Esophagus squamous epithelium (tissue), 5 donors: ENCODE measurements at places on chromosomes 2 and 18. TPM values are rescaled to one million over a fixed set of nuclear protein-coding genes. Genes with fewer than 3 reads are reported as not detected.

DNA sequence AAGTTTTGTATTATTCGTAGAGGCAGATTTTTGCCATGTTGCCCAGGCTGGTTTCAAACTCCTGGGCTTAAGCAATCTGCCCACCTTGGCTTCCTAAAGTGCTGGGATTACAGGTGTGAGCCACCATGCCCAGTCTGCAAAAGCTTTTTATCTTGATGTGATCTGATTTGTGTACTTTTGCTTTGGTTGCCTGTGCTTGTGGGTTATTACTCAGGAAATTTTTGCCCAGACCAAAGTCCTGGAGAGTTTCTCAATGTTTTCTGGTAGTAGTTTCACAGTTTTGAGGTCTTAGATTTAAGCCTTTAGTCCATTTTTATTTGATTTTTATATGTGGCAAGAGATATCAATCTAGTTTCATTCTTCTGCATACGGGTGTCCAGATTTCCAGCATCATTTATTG, 42.4 kb downstream of the SYT4 start:
- H3K27me3 ChIP-seq, result no peaks in the 10 kb centered on the region
- no peak overlapping the region for H3K4me3 ChIP-seq
- H3K4me1 ChIP-seq, result no peaks in the 10 kb centered on the region
- no peaks in the 10 kb centered on the region for H3K36me3 ChIP-seq
- no peak for DNase-seq
- no peak overlapping the region for H3K27ac ChIP-seq

DNA sequence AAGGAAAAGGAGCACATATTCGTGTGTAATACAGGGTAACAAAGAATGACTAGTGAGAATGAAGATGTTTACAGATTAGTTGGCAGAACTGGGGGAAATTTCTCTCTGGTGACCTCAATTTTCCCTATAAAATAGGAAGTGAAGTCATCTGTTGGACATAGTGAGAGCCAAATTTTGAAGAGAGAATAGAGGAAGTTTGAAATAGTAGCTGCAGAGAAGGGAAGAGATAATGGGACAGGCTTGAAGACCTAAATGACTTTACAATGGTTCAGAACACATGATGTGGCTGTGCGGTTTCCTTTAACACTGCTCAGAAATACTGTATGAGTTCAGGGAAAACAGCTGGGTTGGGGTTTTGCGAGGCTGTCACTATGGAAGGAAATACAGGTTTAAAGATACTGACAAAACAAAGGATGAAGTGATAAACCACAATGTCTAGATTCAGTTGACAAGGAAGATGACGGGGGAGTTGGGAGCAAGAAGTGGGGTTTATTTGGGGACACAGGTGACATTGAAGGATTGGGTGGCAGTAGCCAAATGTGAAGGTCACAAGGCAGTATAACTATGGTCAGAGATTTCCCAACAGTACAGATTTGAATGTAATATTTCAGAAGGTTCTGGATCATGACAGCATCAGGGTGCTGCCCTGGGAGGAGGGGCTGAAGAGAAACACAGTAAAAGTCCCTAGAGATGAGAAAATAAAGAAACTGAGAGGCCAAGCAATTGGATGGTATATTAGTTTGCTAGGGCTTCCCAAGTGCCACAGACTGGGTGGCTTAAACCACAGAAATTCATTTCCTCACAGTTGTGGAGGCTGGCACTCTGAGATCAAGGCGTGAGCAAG, 82.6 kb upstream of the TANK start:
- peaks cover 23% of the 10 kb centered on the region for H3K4me1 ChIP-seq
- no peaks in the 10 kb centered on the region for H3K27me3 ChIP-seq
- H3K36me3 ChIP-seq, result no peaks in the 10 kb centered on the region
- H3K27ac ChIP-seq, result peak overlapping the region; percentile 40
- no peak overlapping the region for H3K4me3 ChIP-seq

GRCh38 chr2:201057087-201057521, 14.4 kb downstream of the HYCC2 start:
- no peak for DNase-seq
- no peak overlapping the region for H3K27ac ChIP-seq
- H3K36me3 ChIP-seq, result peaks cover 38% of the 10 kb centered on the region
- no peak overlapping the region for H3K4me3 ChIP-seq
- H3K4me1 ChIP-seq, result peaks cover 5% of the 10 kb centered on the region
- no peaks in the 10 kb centered on the region for H3K27me3 ChIP-seq

DNA sequence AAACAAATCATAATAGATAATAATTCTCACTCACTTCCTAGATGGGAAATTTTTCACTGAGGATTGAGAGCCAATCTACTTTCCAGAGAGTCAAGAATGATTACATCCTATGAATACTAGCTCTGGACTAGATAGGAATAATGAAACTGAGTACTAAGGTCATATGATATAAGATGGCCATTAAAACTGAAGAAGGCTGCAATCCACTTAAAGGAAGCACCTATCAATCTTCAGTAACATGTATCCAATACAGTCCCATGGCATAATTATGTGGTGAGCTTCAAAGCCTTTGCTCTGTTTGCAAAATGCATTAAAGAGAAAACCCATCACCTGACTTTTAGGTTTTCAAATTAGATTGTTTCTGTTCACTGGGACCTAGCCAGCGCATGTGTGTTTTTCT, 398.0 kb upstream of the MEIS1 start:
- no peaks in the 10 kb centered on the region for H3K4me1 ChIP-seq
- H3K36me3 ChIP-seq, result no peaks in the 10 kb centered on the region
- DNase-seq, result no peak
- no peak overlapping the region for H3K27ac ChIP-seq
- H3K4me3 ChIP-seq, result no peak overlapping the region

DNA sequence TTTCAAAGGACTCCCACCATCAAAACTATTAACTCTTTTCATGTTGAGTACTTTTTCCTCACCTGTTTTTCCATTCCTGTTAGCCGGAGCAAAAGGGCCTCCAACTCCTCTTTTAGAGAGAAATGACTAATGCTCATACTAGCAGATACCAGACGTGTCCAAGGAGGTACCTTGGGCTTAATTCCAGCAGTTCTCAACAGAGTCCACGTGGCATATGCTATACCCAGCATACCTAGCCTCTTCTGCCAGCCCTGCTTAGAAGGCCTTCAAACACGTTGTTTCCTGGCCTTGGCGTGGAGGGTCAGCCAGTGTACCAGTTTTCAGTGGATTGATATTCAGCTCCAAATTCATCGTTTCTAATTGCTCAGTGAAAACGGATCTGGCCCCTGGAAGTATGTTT, 123.9 kb downstream of the MGAT5 start:
- no peak overlapping the region for H3K27ac ChIP-seq
- peaks cover 33% of the 10 kb centered on the region for H3K4me1 ChIP-seq
- no peak overlapping the region for H3K4me3 ChIP-seq
- H3K36me3 ChIP-seq, result peaks cover 9% of the 10 kb centered on the region
- H3K27me3 ChIP-seq, result no peaks in the 10 kb centered on the region

DNA sequence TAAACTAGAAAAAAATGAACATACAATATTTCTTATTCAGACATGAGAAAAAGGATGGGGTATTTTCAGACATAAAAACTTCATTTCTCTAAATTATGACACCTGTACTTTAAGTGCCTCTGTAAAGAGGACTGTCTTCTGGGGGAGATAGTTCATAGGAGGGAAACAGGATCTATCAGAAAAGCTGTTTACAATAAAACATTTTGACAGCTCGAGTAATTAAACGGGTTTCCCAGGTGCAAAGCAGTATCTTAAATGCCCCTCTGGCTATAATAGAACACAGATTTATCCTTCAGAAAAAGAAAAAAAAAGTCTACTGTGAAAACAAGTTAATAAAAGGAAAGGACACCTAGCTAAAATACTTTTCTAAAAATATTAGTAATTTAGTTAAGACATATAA, 311.4 kb upstream of the UBE2E3 start:
- H3K36me3 ChIP-seq, result no peaks in the 10 kb centered on the region
- no peaks in the 10 kb centered on the region for H3K4me1 ChIP-seq
- H3K27ac ChIP-seq, result no peak overlapping the region
- H3K4me3 ChIP-seq, result no peak overlapping the region

Gene NCKAP1
- total RNA-seq, result 85.9 TPM

DNA sequence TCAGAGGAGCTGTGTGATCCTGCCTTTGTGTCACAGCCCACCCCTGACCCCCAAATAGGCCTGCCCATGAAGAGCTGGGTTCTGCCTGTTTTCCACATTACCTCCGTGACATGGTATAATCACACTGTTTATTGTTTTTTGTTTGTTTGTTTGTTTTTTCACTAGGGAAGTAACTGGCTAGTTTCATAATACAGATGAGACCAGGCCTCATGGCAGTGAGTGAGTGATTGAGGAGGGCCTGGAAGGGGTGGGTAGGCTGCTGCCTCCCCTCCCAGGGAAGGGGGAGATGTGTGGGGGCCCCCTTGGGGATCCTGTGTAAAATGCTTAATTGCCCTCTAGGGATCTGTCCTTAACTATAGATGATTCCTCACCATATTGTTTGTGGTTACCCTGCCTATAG, 190.5 kb downstream of the LDLRAD4 start:
- H3K27me3 ChIP-seq, result no peaks in the 10 kb centered on the region
- no peaks in the 10 kb centered on the region for H3K4me1 ChIP-seq
- H3K4me3 ChIP-seq, result no peak overlapping the region
- no peak for DNase-seq
- H3K27ac ChIP-seq, result no peak overlapping the region

Gene CNOT9
- total RNA-seq, result 30.4 TPM

DNA sequence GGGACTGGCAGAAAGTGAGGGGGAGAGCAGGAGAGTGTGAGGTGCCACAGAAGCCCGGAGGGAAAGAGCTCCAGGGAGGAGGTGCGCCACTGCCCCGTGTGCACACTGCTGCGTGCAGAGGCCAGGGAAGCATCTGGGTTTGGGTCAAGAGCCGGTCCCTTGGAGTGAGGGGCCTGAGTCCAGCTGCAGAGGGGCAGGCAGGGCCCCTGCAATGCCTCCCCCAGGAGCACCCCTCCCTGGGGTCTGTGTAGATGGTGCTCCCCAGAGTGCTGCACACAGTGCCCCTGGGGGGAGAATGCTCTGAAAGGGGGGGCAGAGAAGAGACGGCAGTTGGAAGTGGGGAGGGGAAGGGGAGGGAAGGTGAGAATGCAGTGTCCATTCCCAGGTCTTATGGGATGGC, 3.7 kb upstream of the LIMS2 start:
- H3K27me3 ChIP-seq, result no peaks in the 10 kb centered on the region
- no peak for DNase-seq
- H3K4me3 ChIP-seq, result no peak overlapping the region
- H3K4me1 ChIP-seq, result peaks cover 11% of the 10 kb centered on the region
- H3K36me3 ChIP-seq, result no peaks in the 10 kb centered on the region

GRCh38 chr18:34364699-34365098, 140.0 kb upstream of the NOL4 start:
- H3K4me1 ChIP-seq, result no peaks in the 10 kb centered on the region
- H3K27ac ChIP-seq, result no peak overlapping the region
- DNase-seq, result no peak
- no peaks in the 10 kb centered on the region for H3K36me3 ChIP-seq
- H3K4me3 ChIP-seq, result no peak overlapping the region
- no peaks in the 10 kb centered on the region for H3K27me3 ChIP-seq

Gene SP140
- total RNA-seq, result 0.92 TPM

DNA sequence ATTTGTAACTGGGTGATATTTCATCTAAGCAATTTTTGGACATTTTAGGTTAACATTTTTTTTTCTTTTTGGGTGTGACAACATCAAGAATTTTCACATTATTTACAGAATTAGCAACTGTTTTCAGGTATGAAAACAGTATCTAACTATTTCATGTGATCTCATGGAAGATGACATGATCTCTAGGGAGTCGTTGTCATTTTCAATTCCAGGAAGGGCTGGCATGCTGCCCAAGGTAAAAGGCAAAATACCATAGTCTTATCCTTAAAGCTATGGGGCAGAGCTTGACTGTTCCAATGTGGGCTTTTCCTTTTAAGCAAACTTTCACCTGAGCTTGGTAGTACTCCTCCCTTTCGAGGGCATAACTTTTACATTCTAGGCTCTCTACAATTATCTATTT, 443.7 kb downstream of the DSEL start:
- no peaks in the 10 kb centered on the region for H3K36me3 ChIP-seq
- H3K4me1 ChIP-seq, result no peaks in the 10 kb centered on the region
- no peaks in the 10 kb centered on the region for H3K27me3 ChIP-seq
- H3K27ac ChIP-seq, result no peak overlapping the region
- no peak overlapping the region for H3K4me3 ChIP-seq

Gene SLC4A1AP
- total RNA-seq, result 15.4 TPM

- H3K27me3 ChIP-seq, result no peaks in the 10 kb centered on the region
- H3K36me3 ChIP-seq, result no peaks in the 10 kb centered on the region
- H3K4me1 ChIP-seq, result peaks cover 6% of the 10 kb centered on the region
- H3K27ac ChIP-seq, result peak overlapping the region; percentile 97
- DNase-seq, result no peak
Measured at GRCh38 chr2:241733391-241734207, 831 bp upstream of the D2HGDH start.

Gene RGPD4
- not detected for total RNA-seq

- no peaks in the 10 kb centered on the region for H3K4me1 ChIP-seq
- H3K27ac ChIP-seq, result no peak overlapping the region
- H3K4me3 ChIP-seq, result no peak overlapping the region
- H3K27me3 ChIP-seq, result no peaks in the 10 kb centered on the region
- H3K36me3 ChIP-seq, result no peaks in the 10 kb centered on the region
- no peak for DNase-seq
Measured at GRCh38 chr18:33128581-33128980, 311.9 kb downstream of the CCDC178 start.
